ENCODE measurements at places on chromosomes 2 and 18.

DNA sequence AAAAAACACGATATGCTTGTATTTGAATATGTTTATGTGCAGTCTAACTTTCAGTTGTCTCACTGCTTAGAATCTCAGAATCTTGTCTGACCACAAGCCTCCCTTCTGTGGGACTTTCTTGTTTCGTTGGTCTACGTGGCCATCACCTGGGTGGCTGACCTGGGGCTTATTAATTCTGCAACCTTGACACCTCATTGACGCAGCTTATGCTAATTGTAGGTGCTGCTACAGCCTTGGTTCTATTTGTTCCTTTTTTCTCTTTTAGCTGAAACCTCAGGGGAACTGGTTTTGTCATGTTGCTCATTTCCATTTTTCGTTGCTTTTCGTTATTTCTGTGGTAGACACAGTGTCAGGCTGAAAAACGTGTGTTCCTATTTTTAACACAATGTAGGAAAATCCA lies 273.7 kb downstream of the SLC4A3 start:
- DNase-seq: no peak

DNA sequence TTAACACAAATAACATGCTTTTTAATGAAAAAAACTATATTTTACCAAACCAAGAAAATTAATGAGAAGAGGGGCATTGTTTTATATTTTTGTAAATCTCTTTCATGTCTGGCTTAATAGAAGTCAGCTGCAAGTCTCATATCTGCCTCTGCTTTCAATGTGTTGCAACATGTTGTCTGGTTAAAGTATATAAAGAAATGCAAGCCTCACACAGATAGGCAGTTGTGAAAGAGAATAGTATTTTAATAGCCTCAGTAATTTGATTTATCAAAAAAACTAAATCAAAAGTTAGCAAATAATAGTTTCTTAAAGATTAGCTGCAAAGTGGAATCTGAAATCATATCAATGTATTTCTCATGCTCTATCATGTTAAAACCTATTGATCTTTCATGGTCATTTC lies 52.9 kb upstream of the NCOA1 start:
- DNase-seq: no peak

GRCh38 chr2:209368406-209368805 lies 55.4 kb upstream of the MAP2 start:
- DNase-seq: no peak

DNA sequence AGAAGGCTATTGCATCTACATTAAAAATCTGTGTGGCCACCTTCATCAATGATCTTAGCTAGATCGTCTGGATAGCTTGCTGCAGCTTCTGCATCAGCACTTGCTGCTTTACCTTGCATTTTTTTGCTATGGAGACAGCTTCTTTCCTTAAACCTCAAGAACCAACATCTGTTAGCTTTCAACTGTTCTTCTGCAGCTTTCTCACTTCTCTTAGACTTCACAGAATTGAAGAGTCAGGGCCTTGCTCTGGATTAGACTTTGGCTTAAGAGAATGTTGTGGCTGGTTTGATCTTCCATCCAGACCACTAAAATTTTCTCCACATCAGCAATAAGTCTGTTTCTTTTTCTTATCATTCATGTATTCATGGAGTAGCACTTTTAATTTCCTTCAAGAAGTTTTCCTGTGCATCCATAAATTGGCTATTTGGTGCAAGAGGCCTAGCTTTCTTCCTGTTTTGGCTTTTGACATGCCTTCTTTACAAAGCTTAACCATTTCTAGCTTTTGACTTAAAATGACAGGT lies 54.4 kb upstream of the MAP4K4 start:
- no peak for DNase-seq

DNA sequence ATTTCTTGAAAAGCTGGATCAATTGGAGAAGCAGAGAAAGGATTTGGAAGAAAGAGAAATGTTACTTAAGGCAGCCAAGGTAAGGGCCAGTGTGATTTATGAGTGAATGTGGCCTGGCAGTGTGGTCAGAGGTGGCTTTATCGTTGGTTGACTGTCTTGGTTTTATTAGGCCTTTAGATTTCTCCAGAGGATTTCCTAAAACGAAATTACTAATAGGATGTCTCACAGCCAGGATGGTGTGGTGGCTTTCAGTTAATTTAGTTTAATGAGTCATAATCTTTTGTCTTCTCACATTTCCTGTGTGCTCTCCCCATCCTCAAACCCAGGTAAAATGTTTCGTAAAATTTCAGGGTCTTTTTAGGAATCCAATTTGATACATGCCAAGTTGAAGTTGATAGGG lies 100.8 kb downstream of the TAF4B start:
- DNase-seq: no peak

GRCh38 chr2:237955640-237956401 lies 11.0 kb upstream of the UBE2F start:
- no peak for DNase-seq

GRCh38 chr18:74370115-74370514 lies 54.5 kb downstream of the C18orf63 start:
- no peak for DNase-seq

- peak; percentile 66 for DNase-seq
Observed at GRCh38 chr18:79790996-79791972, 6.5 kb upstream of the KCNG2 start.

DNA sequence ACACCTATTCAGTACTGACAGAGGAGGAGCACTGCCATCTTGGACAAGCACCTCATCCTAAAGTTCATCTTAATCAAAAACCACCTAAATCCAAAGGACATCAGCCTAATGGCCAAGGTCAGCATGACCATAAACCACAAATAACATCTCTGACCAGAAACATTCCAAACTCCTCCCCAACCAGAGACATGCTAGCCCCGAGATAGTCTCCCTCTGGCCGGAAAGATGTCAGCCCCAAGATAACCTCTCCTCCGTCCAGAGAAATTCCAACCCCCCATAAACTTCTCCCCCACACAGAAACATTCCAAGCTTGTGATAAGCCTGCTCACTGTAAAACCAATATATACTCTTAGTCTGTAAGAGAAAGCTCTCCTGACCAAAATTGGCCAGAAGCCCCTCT lies 260.6 kb downstream of the CLIP4 start:
- DNase-seq: no peak

DNA sequence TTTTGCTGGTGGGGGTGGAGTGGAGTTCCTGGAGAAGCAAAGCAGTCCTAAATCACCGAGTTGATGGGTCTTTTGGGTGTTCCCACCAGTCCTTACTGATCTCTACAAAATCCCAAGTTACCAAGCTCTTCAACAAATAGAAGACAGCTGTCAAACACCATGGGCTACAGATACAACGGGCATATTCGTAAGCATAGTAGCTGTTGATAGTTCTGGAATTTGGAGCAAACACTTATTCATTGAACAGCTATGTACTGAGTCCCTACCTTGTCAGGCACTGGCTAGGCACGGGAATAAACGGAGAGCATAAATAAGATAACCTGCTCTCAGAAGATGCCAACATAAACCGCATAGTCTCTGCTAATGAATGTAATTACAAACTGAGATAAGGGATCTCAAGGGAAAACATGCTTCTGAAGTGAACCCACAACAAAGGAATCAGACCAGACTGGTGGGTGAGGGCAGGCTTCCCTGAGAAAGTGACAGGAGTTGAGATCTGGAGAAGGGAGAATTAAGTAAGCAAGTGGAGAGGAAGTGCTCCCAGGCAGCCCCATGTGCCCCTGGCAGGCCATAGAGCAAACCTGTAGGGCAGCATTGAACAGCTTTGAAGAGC lies 947 bp upstream of the ANKRD44 start:
- DNase-seq: peak; percentile 34

- no peak for DNase-seq
Observed at GRCh38 chr2:41736105-41736567, 311.7 kb upstream of the PKDCC start.

- DNase-seq: no peak
Observed at GRCh38 chr2:195642027-195642678, 14.9 kb upstream of the SLC39A10 start.

DNA sequence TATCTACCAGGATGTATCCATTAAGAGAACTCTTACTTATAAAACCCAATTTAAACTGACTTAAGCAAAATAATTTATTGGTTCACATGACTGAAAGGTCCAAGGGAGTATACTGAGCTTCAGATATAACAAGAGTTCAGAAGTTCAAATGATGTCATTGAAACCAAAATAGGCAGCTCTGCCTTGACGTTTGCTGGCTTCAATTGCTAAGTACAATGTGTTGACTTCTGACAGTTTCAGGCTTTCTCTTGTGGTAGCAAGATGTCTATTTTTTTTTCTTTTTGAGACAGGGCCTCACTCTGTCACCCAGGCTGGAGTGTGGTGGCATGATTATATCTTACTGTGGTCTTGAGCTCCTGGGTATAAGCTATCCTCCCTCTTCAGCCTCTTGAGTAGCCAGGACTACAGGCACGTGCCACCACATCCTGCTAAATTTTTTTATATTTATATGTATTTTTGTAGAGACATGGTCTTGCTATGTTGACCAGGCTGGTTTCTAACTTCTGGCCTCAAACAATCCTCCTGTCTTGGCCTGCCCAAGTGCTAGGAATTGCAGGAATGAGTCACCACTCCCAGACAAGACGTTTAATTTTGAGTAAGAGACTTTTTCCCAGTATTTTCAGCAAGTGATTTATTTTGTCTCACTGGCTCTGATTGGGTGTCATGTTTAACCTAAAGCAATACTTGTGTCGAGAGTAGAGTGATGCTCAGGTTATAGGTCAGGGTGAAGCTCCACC lies 184.8 kb downstream of the NR4A2 start:
- no peak for DNase-seq

All from NCI-H1105 treated with DMSO at 0.1 percent for 48 hours (cell line).